ENCODE measurements at places on chromosomes 5 and 9.

DNA sequence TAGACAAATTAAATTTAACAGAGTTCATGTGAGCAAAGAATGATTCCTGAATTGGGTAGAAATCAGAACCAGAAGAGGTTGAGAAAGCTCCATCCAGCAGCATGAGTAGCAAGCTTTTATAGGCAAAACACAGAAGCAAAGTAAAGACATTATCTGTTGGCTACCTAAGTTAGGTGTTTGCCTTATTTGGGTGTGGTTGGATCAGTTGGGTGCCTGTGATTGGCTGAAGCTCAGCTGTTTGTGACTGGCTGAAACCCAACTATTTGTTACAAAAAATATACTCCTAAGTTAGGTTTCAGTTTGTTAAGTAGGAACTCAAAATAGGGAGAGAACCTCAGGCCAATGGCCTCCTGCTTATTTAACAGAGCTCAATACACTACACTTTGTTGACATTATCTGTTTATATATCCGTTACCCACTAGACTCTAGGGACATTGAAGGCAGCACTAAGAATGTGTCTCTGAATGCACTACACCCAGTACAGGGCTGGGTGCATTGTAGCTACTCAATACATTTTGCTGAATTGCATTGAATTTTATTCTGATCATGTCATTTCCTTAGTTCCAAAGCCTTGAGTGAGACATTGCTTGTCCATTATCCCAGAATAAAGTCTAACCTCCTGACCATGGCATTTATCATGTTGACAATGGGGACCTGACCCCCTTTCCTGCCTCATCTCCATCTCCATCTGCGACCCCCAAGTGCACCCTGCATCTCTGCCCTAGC, 98.7 kb downstream of the CCDC192 start:
- DNase-seq = peak; percentile 59

- no peak for DNase-seq
Observed at GRCh38 chr5:669842-670395, 23.2 kb downstream of the TPPP start.

GRCh38 chr5:3839151-3839550, 243.5 kb downstream of the IRX1 start:
- DNase-seq = no peak

DNA sequence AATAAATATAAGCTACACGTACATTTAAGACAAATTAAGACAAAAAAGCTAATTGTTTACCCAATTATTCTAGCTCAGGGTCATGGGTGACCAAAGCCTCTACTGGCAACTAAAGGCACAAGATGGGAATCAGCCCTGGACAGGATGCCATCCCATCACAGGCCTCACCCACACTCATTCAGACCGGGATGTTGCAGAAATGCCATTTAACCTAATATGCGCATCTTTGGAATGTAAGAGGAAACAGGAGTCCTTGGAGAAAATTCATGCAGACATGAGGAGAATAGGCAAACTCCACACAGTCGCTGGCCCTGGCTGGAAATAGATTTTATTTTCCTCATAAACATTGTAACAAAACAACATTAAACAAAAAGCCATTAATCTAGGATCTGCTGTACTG, 2003.8 kb upstream of the CDH9 start:
- DNase-seq = no peak

- no peak for DNase-seq
Observed at GRCh38 chr5:76125346-76125745, 42.2 kb downstream of the SV2C start.

DNA sequence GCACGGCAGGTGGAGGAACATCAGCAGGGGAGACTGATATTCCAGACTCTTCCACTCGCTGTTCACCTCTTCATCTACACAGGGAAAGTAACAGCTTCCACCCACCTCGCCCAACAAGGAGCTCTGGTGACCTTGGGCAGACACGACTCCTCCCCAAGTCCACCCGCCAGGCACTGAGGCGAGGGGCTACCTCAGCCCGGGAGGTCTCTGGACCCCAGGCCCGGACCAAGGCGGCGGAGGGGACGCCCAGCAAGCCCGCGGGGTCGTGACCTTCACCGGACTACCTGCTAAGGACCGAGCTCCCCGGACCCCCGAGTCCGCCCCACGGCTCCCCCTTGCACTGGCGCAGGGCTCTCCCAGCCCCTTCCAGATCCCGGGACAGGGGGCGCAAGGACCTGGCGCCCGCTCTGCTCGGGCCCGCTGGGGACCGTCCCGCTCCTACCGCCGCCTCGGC, 70.2 kb upstream of the LPCAT1 start:
- no peak for DNase-seq

- DNase-seq = no peak
Observed at GRCh38 chr5:902129-902916, 9.6 kb downstream of the TRIP13 start.

- no peak for DNase-seq
Observed at GRCh38 chr5:139755892-139756671, 39.5 kb upstream of the PSD2 start.

GRCh38 chr9:122107291-122107805, 14.2 kb upstream of the TTLL11 start:
- DNase-seq = no peak

- peak; percentile 13 for DNase-seq
Observed at GRCh38 chr5:82561797-82562196, 283.6 kb upstream of the RPS23 start.
